ENCODE measurements at places on chromosomes 3 and 15. TPM values are rescaled to one million over a fixed set of nuclear protein-coding genes. Genes with fewer than 3 reads are reported as not detected.
A peak's percentile ranks its signal among the peaks of the same experiment; 100 is the strongest.

GRCh38 chr3:171718493-171719185 lies 91.6 kb downstream of the PLD1 start:
- DNase-seq: no peak

The POPDC2 gene
- total RNA-seq: 10.7 TPM

The TEX55 gene
- not detected for total RNA-seq

GRCh38 chr3:5035113-5035512 lies 55.9 kb downstream of the BHLHE40 start:
- no peak for DNase-seq

The SPATA12 gene
- not detected for total RNA-seq

DNA sequence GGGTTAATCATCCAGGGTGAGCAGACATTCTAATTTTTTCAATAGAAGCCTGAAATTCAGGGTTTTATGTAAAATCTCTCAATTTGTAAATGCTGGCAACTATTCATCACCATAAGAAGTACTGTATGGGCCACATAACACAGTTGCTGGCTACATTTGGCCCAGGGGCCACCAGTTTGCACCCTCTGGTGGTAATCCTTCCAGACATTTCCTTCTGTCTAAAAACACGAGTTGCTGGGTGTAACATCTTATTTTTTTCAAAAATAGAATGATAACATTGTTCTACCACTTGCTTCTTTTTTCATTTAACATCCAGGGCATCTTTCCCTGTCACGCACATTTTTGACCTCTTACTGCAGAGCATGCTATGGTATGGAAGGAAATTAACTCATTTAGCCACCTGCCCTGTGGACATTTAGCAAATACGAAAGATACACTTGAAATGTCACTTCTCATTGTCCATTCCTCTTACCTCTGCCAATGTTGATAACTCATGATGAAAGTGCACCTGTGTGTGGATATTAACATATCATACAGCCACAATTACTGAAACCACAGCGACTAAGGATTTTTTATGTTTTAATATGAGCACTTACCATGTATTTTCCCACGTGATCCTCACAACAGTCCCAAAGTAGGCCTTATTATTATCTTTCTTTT lies 117.5 kb upstream of the ARHGEF3 start:
- DNase-seq: no peak

- DNase-seq: peak; percentile 34
These were observed 488.2 kb upstream of the NECTIN3 start for GRCh38 chr3:110583373-110583935.

The HCLS1 gene
- total RNA-seq: 115 TPM

- no peak for DNase-seq
These were observed 6.8 kb upstream of the ONECUT1 start for GRCh38 chr15:52796753-52797520.

The SERPINI2 gene
- 1.3 TPM for total RNA-seq

The SLC22A13 gene
- not detected for total RNA-seq

- no peak for DNase-seq
These were observed 480.1 kb upstream of the ZNF385D start for GRCh38 chr3:22231061-22231460.

DNA sequence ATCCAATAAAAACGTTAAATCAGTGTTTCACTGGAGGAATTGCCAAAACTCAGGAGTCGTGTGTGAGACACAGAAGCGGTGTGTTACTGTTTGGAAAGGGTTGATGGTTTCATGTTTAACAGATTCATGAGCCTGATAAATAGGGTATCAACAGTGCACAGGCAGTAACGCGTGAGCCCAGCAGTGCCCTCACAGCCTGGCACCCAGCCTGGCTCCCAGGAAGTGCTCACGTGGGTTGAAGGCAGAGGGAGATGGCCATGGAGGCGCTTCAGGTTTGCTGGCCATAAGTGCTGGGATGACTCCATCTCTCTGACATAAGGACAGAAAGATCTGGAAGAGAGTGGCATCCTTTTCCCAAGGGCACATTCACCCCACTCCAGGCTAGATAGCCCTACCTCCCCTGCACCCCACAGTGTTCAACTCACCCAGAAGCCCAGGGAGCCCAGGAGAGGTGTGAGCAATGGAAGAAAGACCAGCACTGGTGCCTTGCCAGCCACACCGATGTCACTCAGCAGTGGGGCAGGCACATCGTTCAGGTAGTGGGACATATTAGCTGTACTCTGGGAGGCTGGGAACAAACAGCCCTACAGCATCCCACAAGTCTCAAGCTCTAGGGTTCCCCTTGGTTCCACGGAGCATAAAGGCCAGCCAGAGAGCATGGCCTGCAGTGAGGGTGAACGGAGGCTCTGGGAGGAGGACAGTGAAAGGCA lies 164.3 kb downstream of the LRRK1 start:
- peak; percentile 41 for DNase-seq

DNA sequence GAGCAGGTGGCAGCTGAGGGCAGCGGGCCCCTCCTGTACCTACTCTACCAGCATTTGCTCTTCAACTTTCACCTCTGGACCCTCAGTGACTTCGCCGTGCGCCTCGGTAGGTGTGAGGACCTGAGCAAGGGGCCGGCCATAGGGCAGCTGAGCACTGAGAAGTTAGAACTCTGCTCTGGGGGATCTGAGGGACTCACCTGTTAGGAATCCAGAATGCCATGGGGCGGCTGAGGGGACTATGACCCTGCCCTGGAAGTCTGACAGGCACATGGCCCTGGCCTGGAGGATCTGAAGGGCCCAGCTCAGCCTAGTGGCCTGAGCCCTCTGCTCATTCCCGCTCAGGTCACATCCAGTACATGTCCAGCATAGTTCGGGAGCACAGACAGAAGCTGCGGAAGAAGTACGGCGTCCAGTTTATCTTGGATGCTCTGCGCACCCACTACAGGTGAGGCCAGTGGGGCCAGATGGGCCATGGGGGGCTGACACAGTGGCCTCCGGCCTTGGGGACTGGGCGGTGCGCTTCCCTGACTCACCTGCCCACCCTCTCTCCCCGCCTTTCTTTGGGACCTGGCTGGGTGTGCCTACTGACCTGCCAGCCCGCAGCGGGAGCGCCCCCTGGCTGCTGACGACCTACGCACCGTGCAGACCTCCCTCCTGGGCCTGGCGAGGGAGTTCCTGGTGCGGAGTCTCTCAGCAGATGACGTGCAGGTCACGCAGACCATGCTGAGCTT lies 18.8 kb downstream of the NBEAL2 start:
- DNase-seq: peak; percentile 87

DNA sequence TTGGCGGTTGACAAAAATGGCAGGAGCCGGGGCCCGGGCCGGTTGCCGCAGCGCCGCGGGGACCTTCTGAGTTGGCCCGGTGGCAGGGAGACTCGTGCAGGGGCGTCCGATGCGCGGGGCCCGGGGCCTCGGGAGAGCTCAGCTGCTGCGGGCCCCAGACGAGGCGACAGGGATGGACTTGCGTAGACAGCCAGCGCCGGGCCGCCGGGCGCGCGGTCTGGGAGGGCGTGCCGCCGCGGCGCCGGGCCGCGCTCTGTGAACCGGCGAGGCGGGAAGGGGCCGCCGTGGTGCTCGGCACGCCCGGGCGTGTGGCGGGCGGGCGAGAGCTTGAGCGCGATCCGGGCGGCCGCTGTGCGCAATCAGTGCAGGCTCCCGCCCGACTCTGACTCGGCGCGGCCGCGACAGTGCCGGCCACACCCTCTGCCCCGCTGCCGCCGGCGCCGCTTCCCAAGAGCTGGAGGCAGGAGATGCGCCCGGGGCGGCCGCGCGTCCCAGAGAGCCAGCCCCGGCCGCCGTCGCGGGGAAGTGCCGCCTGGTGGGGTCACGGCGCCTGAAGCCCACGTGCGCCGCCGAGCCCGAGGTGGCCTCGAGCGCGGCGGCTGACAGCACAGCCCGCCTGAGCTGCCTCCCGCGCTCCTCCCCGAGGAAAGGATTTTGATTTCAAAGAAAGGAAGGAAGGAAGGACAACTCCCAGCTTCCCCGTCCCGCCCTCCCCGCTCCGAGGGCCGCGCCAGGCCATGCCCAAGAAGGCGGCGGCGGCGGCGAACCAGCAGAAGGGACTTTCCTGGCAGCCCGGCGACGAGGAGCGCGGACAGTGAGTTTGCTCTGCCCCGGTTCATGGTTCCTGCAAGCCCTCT lies 657 bp downstream of the TLNRD1 start:
- peak; percentile 82 for DNase-seq

All from stomach (tissue), 19 donors.